Activated CD4-positive, alpha-beta T cell treated with anti-CD3 and anti-CD28 coated beads for 1 hour (primary cell): ENCODE measurements at places on chromosomes 2 and 18.

DNA sequence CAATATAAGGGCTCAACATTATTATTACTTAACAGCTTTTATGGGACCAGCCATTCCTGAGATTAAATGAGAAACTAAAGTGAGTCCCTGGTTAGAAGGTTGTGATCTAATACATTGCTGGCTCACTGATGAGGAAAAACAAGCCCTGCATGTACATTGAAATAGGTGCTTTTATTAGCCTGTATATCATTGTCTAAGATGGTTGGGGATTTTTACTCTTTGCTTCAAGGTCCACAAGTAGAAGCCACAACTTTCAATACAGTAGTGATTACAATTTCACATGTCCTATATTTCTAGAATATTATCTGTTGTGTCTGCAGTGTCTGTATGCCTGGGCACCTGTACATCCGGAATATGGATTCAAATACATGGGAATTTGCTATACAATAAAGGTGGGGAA is 104.1 kb upstream of the FZD5 start:
- no peak for DNase-seq

DNA sequence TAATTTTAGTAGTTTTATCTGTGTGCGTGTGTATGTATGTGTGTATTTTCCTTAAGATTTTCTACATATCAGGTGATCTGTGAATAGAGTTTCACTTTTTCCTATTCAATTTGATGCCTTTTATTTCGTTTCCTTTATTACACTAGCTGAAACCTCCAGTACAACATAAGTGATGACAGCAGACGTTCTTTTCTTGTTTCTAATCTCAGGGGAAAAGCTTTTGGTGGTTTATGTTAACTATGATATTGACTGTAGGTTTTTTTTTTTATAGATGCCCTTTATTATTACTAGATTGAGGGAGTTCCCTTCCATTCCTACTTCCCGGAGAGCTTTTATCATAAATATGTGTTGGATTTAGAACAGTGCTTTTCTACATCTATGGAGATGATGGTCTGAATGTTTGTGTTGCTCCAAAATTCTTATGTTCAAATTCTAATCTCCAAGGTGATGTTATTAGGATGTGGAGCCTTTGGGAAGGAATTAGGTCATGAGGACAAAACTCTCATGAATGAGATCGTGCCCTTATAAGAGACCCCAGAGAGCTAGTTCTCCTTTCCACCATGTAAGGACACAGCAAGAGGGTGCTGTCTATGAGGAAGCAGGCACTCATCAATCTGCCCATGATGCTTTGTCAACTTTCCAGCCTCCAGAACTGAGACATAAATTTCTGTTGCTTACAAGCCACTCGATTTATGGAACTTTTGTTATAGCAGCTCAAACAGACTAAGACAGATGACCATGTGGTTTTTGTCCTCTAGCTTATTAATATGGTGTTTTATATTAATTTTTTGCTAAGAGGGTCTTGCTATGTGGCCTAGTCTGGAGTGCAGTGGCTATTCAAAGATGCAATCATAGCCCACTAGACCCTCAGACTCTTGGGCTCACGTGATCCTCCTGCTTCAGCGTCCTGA is 5.9 kb upstream of the RHBDD1 start:
- no peak for DNase-seq

DNA sequence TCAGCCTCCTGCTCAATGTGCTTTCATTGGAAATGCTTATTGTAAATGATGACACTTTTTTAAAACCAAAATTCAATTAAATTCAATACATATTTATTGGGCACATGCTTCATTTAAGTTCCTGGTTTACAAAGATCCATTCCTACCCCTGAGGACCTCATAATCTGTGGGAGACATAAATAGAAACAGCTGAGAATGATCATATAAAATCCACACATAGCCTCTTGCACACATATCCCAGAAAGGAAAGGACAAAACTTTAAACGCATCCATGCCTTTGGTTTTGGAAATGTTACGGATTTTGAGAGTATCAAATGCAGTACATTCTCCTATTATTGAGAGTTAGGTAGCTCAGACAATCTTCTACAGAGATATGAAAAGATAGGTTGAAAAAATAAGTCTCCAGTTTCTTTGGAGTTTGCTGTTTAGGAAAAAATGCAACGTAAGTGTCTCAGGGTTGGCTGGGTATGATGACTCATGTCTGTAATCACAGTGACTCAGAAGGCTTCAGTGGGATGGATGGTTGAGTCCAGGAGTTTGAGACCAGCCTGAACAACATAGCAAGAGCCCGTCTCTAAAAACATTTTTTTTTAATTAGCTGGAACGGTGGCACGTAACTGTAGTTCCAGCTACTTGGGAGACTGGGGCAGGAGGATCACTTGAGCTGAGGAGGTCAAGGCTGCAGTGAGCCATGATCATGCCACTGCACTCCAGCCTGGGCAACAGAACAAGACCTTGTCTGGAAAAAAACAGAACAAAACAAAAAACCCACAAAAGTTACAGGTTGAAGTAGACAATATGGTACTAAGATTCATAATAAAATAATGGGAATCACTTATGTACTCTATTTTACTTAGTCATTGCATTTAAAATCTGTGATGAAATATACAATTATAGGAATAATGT is 3.9 kb upstream of the PRELID3A start:
- DNase-seq, result no peak

DNA sequence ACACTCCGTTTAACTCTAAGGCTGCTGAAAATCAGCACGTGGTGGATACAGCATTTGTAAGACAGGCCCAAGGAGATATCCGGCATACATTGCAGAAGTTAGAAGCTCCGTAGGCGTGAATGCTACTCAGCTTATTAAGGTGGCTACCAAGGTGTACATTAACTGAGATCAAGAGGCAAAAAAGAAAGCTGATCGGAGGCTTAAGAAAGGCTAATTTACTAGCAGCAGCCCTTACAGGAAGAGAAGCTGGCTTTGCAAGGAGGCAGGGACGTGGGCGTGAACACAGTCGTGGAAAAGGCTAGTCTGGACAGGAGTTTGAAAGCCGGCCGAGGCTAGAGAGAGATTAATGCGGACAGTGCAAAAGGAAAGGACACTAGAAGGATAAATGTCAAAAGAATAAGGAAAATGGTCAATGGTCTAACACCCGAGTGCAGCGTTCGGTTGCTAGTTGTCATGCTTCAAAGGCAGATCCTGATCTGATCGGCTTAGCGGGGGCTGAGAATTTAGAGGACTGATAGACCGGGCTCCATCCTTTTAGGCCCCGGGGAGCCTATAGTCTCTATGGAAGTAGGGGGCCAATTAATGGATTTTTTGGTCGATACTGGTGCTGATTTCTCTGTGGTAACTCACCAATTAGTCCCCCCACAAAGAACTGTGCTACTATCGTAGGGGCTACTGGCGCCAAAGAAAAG is 45.6 kb upstream of the SELENOI start:
- DNase-seq, result no peak

DNA sequence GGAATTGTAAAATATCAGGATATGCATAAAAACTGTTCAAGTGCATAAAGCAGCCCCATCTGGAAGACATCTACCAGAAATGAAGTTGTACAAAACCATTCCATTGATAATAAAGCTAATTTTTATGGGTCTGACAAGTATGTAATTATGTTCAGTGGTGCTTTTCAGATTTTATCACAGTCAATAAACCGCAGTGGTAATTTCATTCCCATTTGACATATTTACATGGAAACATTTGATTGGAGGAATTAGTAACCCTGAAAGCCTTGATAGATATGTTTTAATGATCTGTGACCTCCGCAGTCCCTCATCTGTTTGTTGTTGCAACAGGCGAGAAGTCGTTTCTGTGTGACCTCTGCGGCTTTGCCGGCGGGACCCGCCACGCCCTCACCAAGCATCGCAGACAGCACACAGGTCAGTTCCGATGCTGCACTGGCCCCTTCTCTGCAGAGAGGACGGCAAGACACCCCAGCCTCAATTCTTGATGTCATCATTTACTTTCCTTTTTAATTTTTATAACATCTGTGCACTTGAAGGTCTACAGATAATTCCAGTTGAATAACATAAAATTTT is 283.1 kb downstream of the ZNF407 start:
- DNase-seq, result no peak

GRCh38 chr2:74908748-74909444 is 49.5 kb upstream of the POLE4 start:
- no peak for DNase-seq

GRCh38 chr2:18829251-18829902 is 240.0 kb upstream of the NT5C1B start:
- DNase-seq, result no peak

GRCh38 chr2:69297216-69297615 is 89.8 kb downstream of the GFPT1 start:
- DNase-seq, result no peak

DNA sequence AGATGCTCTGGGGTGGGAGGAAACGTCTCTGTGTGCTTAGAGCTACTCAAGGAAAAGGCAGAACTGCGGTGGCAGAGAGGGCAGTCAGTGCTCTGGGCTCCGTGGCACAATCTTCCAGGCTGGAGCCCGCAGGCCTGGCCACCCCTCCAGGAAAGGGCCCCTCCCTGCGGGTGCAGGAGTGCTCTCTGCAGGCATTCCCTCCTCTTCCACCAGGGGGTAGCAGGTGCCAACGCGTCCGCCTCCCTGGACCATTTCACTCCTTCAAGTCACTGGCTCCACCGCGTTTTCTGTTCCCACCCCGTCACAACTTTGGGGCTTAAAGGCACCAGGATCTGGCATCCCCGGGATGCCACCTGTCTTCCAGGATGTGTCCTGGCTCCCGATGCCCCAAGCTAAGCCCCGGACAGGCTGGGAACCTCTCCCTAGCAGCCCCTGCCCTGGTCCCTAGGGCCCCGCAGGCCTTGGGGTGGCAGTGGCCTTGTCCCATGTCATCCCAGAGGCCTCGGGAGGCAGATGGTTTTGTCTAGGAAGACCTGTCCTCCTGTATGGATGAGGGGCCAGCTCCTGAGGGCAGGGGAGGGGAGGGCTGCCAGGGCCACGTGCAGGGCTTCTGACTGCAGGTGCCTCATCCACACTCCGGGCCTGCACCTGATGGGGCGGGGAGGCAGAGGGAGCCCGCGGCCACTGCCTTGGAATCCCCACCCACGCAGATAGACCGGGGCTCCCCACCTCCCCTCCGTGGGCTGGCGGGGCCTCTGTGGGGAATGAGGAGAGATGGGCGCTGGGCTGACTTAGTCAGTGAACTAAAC is 26.4 kb downstream of the KCNIP3 start:
- no peak for DNase-seq

- DNase-seq, result no peak
Observed at GRCh38 chr2:12006850-12007249, 260.4 kb downstream of the LPIN1 start.

DNA sequence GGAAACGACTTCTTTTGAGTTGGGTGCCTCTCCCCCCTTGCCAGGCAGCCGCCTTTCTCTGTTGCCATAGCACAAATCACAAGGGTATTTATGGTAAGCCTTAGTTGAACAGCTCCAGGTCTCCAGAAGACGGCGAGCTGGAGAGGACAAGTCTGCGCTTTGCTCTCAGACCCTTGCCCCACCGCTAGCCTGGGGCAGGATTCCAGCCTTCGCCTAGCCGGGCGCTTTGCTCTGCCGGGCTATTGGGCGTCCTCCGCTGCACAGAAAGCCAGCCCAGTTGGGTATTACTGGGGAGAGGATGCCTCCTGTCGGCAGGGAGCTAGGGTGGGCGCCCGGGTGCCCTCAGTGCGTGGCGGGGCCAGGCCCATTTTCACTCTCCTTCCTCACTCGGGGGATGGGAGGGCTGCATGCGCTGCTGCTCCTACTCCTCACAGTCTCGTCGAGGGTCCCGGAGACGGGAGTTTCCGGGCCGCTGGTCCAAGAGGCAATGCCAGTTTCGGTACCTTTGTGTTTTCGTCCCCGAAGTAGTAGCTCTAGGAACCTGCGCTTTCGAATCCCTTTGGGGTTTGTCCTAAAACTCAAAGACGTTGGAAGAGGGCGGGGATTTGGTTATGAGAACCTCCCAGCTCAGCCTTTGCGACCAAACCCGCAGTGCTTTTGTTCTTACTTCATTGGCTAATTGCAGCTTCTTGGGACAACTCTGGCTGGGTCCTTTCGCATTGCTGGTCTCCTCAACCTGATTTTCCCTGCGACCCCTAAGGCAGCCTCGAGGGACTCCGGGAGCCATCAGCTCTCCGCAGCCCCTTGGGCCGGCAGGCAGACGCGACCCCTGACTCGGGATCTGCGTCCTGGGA is 3.6 kb upstream of the DLX2 start:
- no peak for DNase-seq

- no peak for DNase-seq
Observed at GRCh38 chr2:85772019-85772745, 18.4 kb downstream of the ATOH8 start.

DNA sequence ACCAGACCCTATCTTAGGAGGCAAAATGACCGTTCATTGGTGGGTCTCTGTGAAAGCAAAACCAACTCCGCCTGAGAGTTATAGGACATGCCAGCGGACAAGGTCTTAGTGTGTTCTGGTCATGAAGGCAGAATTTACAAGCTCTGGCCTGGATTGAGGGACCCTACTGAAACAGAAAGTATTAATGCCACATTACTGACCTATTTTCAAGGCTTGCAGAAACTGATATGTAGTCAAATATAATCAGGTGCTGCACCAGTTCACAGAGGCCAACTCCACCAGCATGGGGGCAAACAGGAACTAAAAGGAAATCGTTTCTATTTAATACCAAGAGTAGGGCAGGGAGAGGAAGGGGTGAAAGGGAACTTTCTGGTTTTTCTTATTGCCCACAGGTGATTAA is 19.7 kb downstream of the TYMS start:
- DNase-seq, result no peak

DNA sequence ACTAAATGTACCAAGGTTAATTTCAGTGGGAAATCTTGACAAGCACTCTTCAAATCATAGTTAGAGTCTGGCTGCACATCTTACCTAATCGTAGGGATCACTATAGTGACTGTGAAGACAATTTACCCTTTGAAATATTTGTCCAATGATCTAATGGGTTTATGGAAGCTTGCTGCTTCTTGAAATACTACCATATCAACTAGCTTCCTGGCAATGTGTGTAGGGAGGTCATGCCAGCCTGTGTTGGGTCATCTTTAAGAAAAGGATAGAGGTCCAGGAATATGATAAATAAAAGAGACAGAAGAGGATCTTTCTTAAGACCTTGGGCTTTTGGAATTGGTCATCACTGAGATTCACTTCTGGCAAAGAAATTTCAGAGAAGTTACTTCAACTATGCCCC is 84.4 kb downstream of the POLE4 start:
- no peak for DNase-seq

GRCh38 chr2:240624950-240625621 is at the start of gene GPR35:
TSS of gene GPR35 (plus strand) at chr2:240625480. CDS start at chr2:240629953, 4,473 bp downstream.
- DNase-seq, result peak; percentile 52

DNA sequence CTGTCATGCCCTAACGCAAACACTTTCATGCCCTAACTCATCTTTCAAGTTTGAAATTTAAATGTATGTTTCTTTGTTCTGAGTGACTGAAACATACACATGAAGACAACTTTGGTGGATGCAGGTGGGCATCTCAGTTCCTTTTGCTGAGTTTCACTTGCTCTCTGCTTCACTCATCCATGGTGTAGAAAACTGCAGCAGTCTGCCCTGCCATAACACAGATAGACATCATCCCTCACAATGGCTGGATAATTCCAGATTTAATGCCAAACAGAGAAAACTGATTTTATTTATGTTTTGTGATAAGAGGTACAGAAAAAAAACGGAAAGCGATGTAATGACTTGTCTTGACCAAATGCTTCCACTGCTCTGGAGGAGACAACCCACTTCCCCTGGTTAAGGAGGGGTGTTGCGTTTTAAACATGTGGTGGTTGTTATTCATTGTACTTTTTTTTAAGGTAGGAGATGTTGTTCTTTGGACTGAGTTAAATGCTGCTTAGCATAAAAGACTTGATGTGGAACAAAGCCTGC is 70.4 kb downstream of the RHBDD1 start:
- DNase-seq, result no peak

GRCh38 chr2:174551697-174552096 is 45.9 kb downstream of the WIPF1 start:
- no peak for DNase-seq
